ENCODE measurements at places on chromosomes 13 and 19. TPM values are rescaled to one million over a fixed set of nuclear protein-coding genes. Genes with fewer than 3 reads are reported as not detected.

- no peak for DNase-seq
These were observed 16.3 kb downstream of the DOCK9 start for GRCh38 chr13:98961503-98962105.

GRCh38 chr13:31540281-31540680 is 199.0 kb upstream of the RXFP2 start:
- DNase-seq: no peak

GRCh38 chr19:4406626-4407025 is 4.2 kb downstream of the CHAF1A start:
- no peak for DNase-seq

- DNase-seq: no peak
These were observed 4.2 kb downstream of the KANK3 start for GRCh38 chr19:8338835-8339234.

DNA sequence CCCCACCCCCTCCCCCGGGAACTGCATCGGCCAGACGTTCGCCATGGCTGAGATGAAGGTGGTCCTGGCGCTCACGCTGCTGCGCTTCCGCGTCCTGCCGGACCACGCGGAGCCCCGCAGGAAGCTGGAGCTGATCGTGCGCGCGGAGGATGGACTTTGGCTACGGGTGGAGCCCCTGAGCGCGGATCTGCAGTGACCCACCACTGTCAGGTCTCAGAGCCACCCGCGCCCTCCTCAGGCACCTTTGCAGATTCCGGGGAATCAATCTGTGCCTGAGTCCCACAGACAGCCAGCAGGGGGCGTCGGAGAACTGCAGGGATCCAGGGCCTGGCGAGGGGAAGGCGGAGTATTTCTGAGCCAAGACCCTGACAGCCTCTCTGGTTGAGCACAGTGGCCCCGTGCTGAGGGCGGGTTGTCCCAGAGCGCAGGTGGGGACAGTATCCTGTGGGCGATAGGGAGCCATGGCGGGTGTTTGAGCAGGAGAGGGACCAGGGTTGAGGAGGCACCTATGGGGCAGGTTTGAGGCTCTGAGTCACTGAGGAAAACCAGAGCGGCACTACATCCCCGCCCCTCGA is 30.4 kb upstream of the CYP4F8 start:
- peak; percentile 91 for DNase-seq

- DNase-seq: no peak
These were observed 21.6 kb downstream of the EFNA2 start for GRCh38 chr19:1307320-1307719.

- DNase-seq: no peak
These were observed 698.7 kb upstream of the ARGLU1 start for GRCh38 chr13:107266657-107267056.

DNA sequence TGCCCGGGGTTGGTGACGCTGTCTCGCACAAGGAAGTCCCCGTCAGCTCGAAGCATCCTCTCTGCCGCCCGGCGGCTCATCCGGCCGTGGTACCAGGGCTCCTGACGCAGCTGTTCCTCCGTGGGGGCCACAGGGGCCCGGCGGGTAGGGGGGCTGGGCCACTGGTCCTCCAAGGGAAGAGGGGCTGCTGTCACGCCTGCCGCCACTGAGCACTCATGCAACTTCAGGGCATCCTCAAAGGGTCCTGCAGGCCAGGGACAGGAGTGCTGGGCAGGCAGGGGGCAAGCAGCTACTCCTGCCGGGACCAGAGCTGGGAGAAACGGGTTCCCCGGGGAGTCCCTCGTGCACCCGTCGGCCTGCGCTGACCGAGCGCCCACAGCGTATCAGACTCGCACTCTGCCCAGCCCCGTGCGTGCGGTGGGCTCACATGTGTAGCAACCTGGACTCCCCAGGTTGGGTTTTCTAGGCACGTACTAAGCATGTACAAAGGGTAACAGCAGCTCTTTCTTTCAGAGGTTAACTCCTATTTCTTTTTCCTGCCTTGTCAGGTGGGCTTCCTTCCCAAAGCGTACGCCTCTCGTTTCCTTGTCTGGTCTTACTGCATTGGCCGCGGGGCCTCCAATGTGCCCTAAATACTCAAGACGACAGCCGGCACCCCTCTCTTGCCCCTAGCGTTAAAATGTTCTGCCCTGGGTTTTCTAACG is 13.4 kb upstream of the C2CD4C start:
- no peak for DNase-seq

- DNase-seq: no peak
These were observed 40.6 kb downstream of the SUGP2 start for GRCh38 chr19:18992696-18993095.

GRCh38 chr13:99948411-99948810 is 23.2 kb downstream of the ZIC5 start:
- DNase-seq: no peak

DNA sequence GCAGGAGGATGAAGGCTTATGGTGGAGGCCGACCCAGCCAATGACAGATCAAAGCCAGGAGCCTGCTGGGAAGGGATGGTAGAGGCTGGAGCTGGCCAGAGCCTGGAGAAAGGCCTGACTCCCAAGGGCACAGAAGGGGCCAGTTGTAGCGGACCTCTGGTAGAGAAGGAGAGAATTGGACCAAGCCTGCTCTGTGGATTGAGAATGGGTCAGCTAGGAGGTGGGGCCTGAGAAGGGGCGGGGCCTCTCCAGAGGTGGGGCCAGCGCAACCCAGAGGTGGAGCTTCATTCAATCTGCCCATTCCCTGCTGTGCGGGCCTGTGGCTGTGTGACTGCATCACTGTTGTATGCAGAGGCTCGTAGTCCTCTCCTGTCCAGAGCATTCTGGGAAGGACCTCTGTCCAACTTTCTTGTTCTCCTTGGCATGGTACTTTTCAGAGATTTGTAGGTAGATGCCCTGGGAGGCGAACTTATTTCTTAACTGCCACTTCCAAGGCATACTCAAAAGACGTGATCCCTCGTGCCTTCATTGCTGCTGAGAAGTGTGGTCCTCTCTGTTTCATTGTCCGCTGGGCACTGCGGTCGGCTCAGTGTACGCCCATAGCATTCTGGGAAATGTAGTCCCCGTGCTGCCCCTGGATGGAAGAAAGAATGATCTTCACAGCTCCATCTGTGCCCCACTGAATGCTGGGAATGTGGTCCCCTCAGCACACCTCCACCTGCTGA is 6.7 kb downstream of the GRIN2D start:
- no peak for DNase-seq

DNA sequence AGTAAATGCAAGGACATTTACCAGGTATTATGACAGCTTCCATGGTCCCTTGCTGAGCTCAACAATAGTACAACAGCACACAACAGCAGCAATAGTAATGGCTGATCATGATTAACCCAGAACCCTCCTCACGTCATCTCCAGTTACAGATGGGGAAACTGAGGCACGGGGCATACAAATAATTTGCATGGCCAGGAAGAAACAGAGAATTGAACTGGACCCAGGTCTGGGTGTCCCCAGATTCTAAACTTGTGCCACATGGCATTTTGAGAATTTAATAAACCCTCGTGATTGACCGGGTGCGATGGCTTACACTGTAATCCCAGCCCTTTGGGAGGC is 7.2 kb downstream of the MAST3 start:
- DNase-seq: no peak

DNA sequence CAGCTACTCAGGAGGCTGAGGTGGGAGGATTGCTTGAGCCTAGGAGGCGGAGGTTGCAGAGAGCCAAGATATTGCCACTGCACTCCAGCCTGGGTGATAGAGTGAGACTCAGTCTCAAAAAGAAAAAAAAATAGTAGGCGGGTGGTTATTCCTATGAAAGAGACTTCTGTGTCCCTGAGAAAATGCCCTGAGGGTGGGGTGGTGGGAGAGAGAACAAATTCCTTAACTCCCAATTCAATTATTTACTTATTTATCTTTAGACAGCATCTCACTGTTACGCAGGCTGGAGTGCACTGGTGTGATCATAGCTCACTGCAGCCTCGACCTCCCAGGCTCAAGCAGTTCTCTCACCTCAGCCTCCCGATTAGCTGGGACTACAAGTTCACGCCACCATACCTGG is 10.3 kb upstream of the EEF2 start:
- no peak for DNase-seq

GRCh38 chr13:65497265-65497664 is 1732.9 kb downstream of the PCDH9 start:
- no peak for DNase-seq

UNC13A gene
- total RNA-seq: 0.10 TPM

ZNF253 gene
- 6.5 TPM for total RNA-seq

BCKDHA gene
- total RNA-seq: 5.7 TPM

All from mesenteric fat pad (tissue), 1 donor.